ENCODE measurements at places on chromosomes 5 and 9. TPM values are rescaled to one million over a fixed set of nuclear protein-coding genes. Genes with fewer than 3 reads are reported as not detected.

DNA sequence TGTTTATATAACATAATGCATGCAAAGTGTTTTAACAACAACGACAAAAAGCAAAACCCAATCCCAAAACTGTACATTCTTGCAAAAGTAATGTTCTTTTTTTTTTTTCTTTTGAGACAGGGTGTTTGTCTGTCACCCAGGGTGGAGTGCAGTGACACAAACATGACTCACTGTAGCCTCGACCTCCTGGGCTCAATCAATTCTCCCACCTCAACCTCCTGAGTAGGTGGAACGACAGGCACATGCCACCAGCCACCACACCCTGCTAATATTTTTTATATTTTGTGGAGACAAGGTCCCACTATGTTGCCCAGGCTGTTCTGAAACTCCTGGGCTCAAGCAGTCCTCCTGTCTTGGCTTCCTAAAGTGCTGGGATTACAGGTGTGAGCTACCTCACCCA is 13.6 kb upstream of the HAVCR1 start:
- H3K4me3 ChIP-seq = no peak overlapping the region
- DNase-seq = no peak
- H3K27me3 ChIP-seq = no peaks in the 10 kb centered on the region
- no peak overlapping the region for H3K27ac ChIP-seq
- H3K4me1 ChIP-seq = no peaks in the 10 kb centered on the region

GRCh38 chr9:93651521-93651950 is 75.2 kb downstream of the PHF2 start:
- H3K36me3 ChIP-seq = no peaks in the 10 kb centered on the region
- DNase-seq = no peak
- no peaks in the 10 kb centered on the region for H3K27me3 ChIP-seq
- no peak overlapping the region for H3K4me3 ChIP-seq

- DNase-seq = no peak
- H3K27ac ChIP-seq = no peak overlapping the region
- no peaks in the 10 kb centered on the region for H3K27me3 ChIP-seq
- no peaks in the 10 kb centered on the region for H3K36me3 ChIP-seq
- H3K4me1 ChIP-seq = no peaks in the 10 kb centered on the region
Observed at GRCh38 chr9:116081435-116082115, 72.0 kb upstream of the PAPPA start.

DNA sequence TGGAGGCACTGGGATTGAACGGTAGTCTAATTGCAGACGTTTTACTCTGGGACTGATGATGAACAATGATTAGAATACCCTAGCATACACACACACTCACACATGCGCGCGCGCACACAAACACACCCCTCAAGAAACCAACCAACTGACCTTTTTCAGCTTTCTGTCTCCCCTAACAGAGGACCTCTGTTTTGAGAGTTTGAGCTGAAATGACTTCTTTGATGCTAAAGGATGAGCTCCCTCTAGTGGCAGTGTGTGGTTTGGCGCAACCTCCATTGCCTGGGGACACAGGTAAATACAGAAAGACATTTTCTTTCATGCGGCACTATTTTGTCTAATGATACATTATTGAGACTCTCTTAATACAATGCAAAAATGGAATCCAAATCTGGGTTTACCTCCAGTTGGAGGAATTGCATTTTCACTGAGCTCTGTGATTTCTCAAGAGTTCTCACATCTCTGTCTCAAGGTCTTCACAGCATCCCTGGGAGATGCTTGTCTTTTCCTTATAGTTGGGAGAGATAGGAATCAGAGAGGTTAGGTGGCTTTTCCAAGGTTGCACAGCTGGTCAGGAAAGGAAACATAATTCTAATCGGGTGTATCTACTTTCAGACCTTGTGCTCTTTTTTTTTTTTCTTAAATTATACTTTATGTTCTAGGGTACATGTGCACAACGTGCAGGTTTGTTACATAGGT is 187.5 kb downstream of the TMEM38B start:
- peak; percentile 61 for DNase-seq
- H3K27me3 ChIP-seq = no peaks in the 10 kb centered on the region
- H3K36me3 ChIP-seq = no peaks in the 10 kb centered on the region
- no peak overlapping the region for H3K4me3 ChIP-seq

DNA sequence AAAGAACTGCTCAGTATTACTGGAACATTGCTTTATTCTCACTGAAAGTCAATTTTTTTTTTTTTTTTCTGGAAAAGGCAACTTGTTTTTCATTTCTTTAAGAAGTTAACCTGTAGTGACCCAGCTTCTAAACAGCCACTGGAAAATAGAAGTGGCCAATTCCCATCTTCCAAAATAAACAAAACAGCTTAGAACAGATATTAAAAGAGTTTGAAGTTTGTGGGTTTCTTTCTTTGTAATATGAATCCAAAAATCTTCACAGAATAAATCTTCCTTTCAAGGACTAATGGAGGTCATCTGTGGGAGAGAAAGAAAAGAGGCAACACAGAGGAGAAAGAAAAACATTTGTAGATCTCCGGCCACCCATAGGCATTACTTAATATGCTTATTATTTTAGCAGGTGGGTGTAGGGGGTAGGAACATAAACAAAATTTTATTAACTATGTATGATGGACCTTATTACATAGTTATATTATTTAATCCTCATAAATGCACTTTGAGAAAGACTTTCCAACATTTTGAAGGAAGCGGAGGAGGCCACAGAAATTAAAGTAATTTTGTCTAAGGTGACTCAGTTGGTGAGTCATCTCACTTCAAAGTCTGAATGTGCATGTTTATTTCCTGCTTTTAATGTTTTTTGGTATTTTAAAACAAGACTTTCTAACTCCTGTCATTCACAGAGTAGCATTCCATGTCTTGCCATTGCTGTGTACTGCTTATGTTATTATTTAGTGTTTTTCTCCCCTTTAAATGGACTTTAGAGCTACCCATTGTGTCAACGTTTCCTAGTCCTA is 1791.8 kb upstream of the WWC1 start:
- no peaks in the 10 kb centered on the region for H3K36me3 ChIP-seq
- no peaks in the 10 kb centered on the region for H3K4me1 ChIP-seq
- H3K27me3 ChIP-seq = no peaks in the 10 kb centered on the region
- no peak overlapping the region for H3K4me3 ChIP-seq
- no peak for DNase-seq
- no peak overlapping the region for H3K27ac ChIP-seq

DNA sequence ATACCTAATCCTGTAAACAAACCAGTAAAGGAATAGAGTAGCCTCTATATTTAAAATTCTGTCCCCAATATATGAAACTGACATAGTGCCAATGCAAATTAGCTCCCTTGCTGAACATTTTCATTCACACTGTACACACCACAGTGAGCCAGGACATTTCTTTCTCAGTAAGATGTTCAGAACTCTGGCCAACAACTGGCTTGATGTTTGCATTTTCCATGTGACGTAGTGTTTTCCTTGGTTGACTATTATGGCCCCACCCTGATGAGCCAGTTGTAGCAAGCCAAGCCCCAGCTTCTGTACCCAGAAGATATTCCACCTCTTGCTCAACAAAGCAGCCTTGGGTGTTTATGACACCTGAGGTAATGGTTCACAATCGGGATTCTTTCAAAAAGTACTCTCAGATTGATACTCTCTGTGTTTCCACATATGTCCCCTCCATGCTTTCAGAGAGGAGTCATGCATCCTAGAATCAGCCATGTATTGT is 17.7 kb upstream of the ANXA1 start:
- no peak overlapping the region for H3K4me3 ChIP-seq
- H3K4me1 ChIP-seq = peaks cover 49% of the 10 kb centered on the region
- DNase-seq = peak; percentile 76

- no peaks in the 10 kb centered on the region for H3K4me1 ChIP-seq
- H3K27ac ChIP-seq = no peak overlapping the region
- H3K4me3 ChIP-seq = no peak overlapping the region
- H3K27me3 ChIP-seq = no peaks in the 10 kb centered on the region
- H3K36me3 ChIP-seq = no peaks in the 10 kb centered on the region
- no peak for DNase-seq
Observed at GRCh38 chr5:51033215-51033614, 350.0 kb upstream of the ISL1 start.

GRCh38 chr9:70058569-70059116 is 15.0 kb downstream of the MAMDC2 start:
- H3K4me3 ChIP-seq = no peak overlapping the region
- peaks cover 58% of the 10 kb centered on the region for H3K27me3 ChIP-seq

DNA sequence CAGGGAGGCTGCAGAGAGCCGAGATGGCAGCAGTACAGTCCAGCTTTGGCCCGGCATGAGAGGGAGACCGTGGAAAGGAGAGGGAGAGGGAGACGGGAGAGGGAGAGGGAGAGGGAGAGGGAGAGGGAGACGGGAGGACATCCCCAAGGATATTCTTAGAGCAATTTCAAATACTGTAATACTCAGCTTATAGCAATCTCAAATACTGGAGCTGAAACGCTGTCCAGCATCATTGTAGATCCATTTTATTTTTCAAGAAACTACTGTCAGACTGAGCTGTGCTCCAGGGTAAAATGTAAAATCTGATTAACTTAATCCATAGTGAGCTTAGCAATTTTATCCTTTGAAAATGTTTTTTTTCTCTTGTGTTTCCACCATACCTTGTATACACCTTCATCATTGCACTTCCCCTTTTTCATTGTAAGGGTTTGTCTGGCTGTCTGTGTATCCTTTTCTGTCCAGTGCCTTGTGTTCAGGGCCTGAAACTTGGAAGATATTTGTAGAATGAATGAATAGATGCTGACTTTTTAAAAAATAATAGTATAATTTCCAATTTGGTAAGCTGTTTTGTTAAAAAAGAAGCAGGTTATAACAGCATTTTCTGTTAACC is 64.0 kb upstream of the LRRC70 start:
- no peak overlapping the region for H3K4me3 ChIP-seq
- H3K36me3 ChIP-seq = peaks cover 5% of the 10 kb centered on the region
- no peak overlapping the region for H3K27ac ChIP-seq
- no peaks in the 10 kb centered on the region for H3K27me3 ChIP-seq
- DNase-seq = no peak

DNA sequence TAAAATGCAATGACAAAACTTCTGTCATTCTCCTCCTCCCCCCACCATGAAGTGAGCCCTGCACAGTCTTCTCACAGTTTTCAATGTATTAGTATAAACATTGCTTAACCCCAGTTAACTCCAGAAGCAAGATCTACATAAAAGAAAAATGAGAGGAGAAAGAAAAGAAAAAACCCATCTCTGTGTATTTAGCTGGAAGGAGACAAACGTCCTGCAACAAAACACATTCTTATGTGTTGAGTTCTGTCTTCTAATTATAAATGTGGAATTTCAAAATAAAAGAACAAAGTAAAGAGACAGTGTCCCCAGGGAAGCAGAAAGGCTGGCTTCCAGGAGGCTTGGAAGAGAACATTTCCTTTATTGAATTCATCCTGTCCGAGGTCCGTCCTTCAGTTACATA is 491.9 kb upstream of the TUSC1 start:
- peak overlapping the region; percentile 34 for H3K27ac ChIP-seq
- H3K36me3 ChIP-seq = no peaks in the 10 kb centered on the region
- H3K4me1 ChIP-seq = peaks cover 24% of the 10 kb centered on the region
- H3K4me3 ChIP-seq = peak overlapping the region; percentile 6
- DNase-seq = peak; percentile 49
- no peaks in the 10 kb centered on the region for H3K27me3 ChIP-seq

DNA sequence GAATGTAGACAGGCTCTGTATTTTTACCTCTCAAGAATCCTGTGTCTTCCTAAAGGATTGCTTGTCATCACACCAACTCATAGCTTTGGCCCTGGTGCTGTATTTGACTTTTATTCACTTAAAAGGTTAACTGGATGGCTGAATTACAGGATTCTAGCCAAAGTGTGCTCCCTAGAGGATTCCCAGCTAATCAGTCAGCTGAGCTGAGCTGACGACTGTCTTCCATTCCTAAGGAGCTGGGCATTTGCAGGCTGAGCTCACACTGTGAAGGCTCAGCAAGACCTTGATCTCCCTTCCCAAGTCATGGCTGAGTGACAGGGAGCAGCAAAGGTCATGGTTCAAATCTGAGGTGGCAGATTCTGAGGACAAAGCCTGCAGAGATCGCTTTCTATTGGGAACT is 59.0 kb upstream of the PALM2AKAP2 start:
- no peak overlapping the region for H3K4me3 ChIP-seq
- H3K4me1 ChIP-seq = no peaks in the 10 kb centered on the region
- H3K27ac ChIP-seq = no peak overlapping the region
- H3K27me3 ChIP-seq = no peaks in the 10 kb centered on the region
- peak; percentile 26 for DNase-seq

GRCh38 chr9:95815133-95815532 is 60.4 kb upstream of the ERCC6L2 start:
- H3K4me3 ChIP-seq = no peak overlapping the region
- no peaks in the 10 kb centered on the region for H3K27me3 ChIP-seq
- H3K27ac ChIP-seq = no peak overlapping the region
- no peaks in the 10 kb centered on the region for H3K36me3 ChIP-seq
- 0 out of 2 replicates have a peak, but pooled peaks cover 4% of the 10 kb centered on the region for H3K4me1 ChIP-seq

DNA sequence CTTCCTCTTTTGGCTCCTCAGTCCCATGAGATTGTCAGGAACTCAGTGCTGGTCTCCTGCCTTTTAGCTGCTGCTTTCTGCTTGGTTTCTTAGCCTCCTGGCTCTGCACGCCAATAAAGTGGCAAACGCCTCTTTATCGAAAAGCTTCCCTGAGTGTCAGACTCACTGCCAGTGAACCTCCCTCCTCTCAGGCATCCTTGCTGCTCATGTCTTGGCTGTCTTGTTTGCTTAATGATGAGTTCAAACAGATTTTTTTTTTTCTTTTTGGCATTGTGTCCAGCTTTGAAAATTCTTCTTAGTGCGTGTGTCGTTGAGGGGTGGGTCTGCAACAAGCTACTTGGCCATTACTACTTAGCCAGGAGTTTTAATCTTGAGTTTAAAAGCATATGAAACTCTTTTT is 14.9 kb downstream of the RASGRF2 start:
- H3K27me3 ChIP-seq = no peaks in the 10 kb centered on the region
- DNase-seq = no peak
- no peaks in the 10 kb centered on the region for H3K36me3 ChIP-seq
- no peak overlapping the region for H3K4me3 ChIP-seq
- H3K27ac ChIP-seq = no peak overlapping the region

- no peaks in the 10 kb centered on the region for H3K27me3 ChIP-seq
- peak overlapping the region; percentile 85 for H3K27ac ChIP-seq
- H3K4me1 ChIP-seq = peaks cover 8% of the 10 kb centered on the region
- DNase-seq = peak; percentile 89
Observed at GRCh38 chr9:92133949-92134604, 18.9 kb upstream of the SPTLC1 start.

GRCh38 chr5:150653145-150653761 is 7.8 kb upstream of the MYOZ3 start:
- H3K27me3 ChIP-seq = no peaks in the 10 kb centered on the region
- 0 out of 2 replicates have a peak, but pooled peaks cover 5% of the 10 kb centered on the region for H3K36me3 ChIP-seq
- H3K27ac ChIP-seq = no peak overlapping the region
- H3K4me3 ChIP-seq = no peak overlapping the region
- peaks cover 13% of the 10 kb centered on the region for H3K4me1 ChIP-seq

GRCh38 chr9:132167192-132167591 is 5.3 kb downstream of the NTNG2 start:
- no peaks in the 10 kb centered on the region for H3K36me3 ChIP-seq
- no peaks in the 10 kb centered on the region for H3K4me1 ChIP-seq
- no peak overlapping the region for H3K4me3 ChIP-seq
- H3K27me3 ChIP-seq = peaks cover 39% of the 10 kb centered on the region

LHX3 gene
- not detected for total RNA-seq

SOX30 gene
- total RNA-seq = not detected

FSTL4 gene
- total RNA-seq = not detected

RGS3 gene
- total RNA-seq = 58.0 TPM

IL13 gene
- not detected for total RNA-seq

PCBD2 gene
- total RNA-seq = 10.1 TPM

RAPGEF6 gene
- total RNA-seq = 9.4 TPM

WNK2 gene
- not detected for total RNA-seq

GABRA1 gene
- total RNA-seq = not detected

ESM1 gene
- 25.5 TPM for total RNA-seq

ZNF883 gene
- 6.6 TPM for total RNA-seq
